Activated CD4-positive, alpha-beta T cell treated with anti-CD3 and anti-CD28 coated beads for 36 hours (primary cell): ENCODE measurements at places on chromosomes 5 and 9. TPM values are rescaled to one million over a fixed set of nuclear protein-coding genes. Genes with fewer than 3 reads are reported as not detected.

DNA sequence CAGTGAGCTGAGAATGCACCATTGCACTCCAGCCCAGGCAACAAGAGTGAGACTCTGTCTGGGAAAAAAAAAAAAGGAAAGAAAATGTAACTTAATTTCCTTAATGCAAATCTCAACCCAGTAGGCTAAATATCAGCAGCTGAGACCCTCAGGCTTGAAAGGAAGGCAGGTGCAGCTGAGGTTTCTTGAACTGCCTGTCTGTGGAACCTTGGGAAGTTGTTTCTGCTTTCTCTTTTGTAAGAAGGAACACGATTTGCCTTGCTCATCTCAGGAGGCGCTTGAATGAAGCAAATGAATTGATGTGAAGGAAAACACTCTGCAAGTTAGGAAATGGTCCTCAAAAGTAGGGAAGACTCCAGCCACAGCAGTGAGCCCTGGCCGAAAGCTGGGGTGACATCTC lies 143.3 kb downstream of the IRX1 start:
- no peak for DNase-seq

DNA sequence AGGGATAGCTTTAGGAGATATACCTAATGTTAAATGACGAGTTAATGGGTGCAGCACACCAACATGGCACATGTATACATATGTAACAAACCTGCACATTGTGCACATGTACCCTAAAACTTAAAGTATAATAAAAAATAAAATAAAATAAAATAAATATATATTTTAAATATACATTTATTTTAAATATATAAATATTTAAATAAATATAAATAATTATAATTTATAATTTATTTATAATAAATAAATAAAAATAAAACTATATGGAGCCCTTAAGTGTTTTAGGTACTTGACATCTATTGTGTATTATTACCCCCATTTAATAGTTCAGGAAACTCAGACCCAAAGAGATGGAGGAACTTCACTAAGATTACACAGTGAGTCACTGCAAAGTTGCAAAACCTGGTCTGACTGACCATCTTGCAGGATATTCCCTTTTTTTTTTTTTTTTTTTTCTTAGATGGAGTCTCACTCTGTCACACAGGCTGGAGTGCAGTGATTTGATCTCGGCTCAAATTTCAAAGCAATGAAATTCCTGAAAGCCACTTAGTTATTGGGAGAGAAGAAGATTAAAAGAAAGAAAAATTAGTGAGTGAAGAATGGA lies 5.8 kb upstream of the C5orf52 start:
- DNase-seq: no peak

DNA sequence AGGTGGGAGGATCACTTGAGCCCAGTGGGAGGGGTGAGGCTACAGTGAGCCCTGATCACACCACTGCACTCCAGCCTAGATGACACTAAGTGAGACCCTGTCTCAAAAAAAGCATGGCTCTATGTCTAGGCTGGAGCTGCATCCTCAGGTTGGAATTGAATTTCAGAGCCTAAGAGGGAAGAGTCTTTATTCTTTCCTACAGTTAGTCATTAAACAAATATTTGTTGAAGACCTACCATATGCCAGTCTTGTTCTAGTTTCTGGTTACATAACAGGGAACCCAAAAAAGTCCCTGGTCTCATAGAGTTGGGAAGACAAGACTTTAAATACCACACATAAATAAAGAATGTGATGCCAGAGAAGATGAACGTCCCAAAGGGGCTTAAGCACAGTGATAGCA lies 6.9 kb upstream of the GRPEL2 start:
- DNase-seq: no peak

Gene ZFYVE16
- 11.2 TPM for total RNA-seq

DNA sequence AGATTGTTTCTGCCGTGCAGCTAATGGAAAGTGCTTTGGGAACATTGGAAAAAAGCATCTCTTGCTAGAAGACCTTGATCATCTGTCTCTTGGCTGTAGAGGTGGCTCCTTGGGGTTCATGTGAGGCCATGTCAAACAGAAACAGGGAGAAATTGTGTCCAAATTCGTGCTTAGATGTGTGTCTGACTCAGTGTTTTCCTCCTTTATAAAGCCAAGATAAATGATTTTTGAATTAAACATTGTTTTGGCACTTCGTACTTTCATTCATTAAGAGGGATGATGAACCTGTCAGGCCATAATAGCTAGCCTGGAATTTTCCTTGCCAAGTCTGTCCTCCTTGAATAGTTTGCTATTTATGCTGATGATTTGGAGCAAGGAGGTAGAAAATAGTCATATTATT lies 143.8 kb downstream of the FBXL7 start:
- no peak for DNase-seq

Gene RLN2
- 4.9 TPM for total RNA-seq

Gene TMEM215
- not detected for total RNA-seq

- DNase-seq: no peak
Measured at GRCh38 chr5:64165160-64165499, 513 bp upstream of the RNF180 start.

DNA sequence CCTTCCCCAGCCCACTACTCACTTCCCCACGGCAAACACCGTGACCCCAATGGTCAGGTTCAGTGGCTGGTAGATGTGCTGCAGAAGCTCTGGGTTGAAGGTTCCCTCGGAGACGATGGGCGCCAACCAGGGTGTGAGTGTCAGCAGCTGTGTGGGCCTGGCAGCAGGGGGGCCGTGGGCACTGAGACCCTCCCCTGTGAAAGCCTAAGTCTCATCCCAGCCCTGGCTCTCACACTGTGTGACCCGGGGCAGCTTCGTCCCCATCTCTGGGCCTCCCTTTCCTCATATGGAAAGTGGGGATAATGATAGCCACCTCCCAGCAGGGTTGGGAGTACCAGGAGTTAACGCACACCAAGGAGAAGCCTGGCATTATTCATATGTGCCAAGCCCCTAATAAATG lies 8.6 kb downstream of the GBGT1 start:
- no peak for DNase-seq

DNA sequence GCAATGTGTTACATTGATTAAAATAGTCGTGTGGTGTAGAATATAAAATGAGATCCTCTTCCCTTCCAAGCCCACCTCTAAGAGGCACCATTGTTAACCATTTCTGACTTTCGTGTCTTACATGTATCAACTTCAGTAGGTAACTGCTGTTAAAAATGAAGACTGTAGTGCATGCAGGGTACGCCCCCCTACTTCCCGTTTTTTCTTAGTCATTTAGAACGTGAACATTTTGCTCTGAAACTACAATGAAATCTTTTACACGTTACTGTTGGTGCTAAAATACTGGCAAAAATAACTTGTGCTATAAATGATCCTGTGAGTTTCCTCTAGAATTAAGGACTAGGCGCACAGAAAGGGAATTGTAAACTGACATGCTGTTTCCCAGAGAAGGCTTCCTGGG lies 41.5 kb downstream of the WNK2 start:
- no peak for DNase-seq

Gene GADD45G
- total RNA-seq: 1.2 TPM

- no peak for DNase-seq
Measured at GRCh38 chr9:10873999-10874398, 261.2 kb upstream of the PTPRD start.

DNA sequence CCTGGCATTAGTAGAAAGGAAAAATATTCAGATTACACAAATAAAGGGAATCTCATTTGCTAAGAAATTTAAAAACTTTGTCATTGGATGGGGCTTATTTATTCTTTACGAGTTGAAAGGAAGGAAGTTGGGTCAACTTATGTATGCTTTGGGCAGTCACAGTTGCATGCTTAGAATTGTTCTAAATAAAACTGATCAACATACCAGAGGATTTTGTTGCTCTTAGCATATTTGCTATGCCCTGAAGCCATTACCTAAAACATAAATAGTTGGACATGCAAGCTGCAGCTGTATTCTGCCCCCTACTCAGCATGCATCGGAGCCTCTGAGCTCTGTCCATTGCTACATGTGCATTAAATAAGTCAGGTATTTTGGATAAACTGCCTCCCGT lies 172.7 kb upstream of the MEF2C start:
- DNase-seq: no peak

- DNase-seq: no peak
Measured at GRCh38 chr5:119357808-119358529, 2.1 kb downstream of the TNFAIP8 start.

- DNase-seq: no peak
Measured at GRCh38 chr9:79184831-79185230, 386.9 kb upstream of the TLE4 start.

GRCh38 chr9:24035816-24036215 lies 209.8 kb upstream of the ELAVL2 start:
- DNase-seq: no peak

GRCh38 chr9:72551306-72551705 lies 29.9 kb downstream of the TMC1 start:
- no peak for DNase-seq

DNA sequence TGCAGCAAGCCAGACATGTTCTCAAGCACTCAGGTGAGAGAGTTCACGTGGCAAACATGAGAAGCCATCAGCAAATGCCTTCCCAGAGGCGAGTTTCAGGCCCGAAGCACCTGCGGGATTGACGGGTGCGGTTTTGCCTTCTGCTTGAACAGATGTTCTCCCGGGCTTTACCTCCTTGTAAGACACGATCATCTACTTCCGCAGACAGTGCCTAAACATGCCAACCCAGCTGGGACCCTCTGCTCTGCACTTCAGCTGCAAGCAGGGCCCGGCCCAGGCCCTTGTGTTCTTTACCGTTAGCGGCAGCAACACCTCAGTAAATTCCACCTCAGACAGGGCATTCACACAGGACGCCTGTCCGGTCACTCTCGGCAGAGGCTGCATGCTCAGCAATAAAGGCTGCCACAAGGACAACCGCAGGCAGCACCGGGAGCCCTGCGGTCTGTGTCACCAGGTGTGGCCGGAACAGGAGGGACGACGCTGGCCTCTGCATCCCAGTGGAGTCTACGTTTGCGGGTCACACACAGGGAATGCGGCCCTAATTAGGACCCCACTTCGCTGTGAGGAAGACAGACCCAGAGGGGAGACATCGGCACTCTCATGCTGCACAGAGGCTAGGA lies 139.6 kb downstream of the ROR2 start:
- no peak for DNase-seq

GRCh38 chr5:179870403-179870903 lies 11.8 kb upstream of the MRNIP start:
- DNase-seq: peak; percentile 28

Gene TTC23L
- total RNA-seq: 0.30 TPM

- DNase-seq: no peak
Measured at GRCh38 chr5:78716206-78716605, 67.6 kb upstream of the LHFPL2 start.

DNA sequence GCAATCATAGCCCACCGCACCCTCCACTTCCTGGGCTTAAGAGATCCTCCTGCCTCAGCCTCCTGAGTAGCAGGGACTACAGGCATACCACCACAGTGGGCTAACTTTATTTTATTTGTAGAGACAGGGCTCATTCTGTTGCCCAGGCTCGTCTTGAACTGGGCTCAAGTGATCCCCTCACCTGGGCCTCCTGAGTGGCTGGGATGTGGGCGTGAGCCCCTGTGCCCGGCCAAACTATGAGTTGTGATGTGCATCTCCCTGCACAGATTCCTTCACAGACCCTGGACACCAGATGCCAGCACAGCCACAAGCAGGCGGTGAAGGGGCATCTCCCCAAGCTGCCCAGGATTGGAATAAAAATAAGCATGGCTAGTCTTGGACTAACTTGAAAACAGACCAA lies 244.9 kb upstream of the IRX1 start:
- DNase-seq: no peak

Gene SPATA31A3
- not detected for total RNA-seq

Gene ZNF483
- 3.0 TPM for total RNA-seq

- DNase-seq: peak; percentile 64
Measured at GRCh38 chr9:4666042-4666699, at the start of gene SPATA6L. TSS of gene SPATA6L (minus strand) at chr9:4666480. CDS start at chr9:4666250, 230 bp downstream.

Gene POU4F3
- total RNA-seq: not detected

- DNase-seq: no peak
Measured at GRCh38 chr9:108083796-108084352, 594.3 kb upstream of the KLF4 start.

DNA sequence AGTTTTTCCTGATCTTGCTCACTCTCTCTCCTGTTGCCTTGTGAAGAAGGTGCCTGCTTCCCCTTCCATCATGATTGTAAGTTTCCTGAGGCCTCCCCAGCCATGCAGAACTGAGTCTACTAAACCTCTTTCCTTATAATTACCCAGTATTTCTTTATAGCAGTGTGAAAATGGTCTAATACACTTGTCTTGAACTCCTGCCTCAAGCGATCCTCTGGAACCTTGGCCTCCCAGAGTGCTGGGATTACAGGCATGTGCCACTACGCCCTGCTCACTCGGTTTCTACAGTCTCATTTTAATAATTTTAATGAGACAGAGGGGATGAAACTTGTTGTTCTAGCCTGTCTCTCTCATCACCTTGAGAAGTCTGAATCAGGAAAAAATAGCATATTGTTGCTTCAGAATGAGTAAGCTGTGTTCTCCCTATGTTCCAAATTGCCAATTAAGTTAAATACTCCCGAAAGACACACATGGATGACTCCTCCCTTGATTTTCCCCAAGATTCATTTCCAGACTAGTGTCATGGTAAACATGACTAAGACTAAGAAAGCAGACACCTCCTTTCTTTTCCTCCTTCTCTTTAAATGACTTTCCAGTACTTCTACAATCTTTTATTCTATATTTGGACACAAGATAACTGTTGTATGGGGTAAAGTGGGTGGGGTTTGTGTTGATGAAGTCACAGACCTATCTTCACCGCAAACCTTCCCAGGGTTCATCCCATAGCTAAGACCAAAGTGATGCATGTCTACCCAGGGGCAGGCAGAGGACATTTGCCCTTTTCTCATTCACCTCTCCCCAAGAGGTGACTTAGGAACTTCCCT lies 7.8 kb upstream of the DNAJC18 start:
- DNase-seq: peak; percentile 68

GRCh38 chr9:35656831-35657545 lies 831 bp downstream of the RMRP start:
- no peak for DNase-seq

Gene GKAP1
- total RNA-seq: 3.3 TPM

GRCh38 chr5:10372726-10373709 lies 19.5 kb downstream of the MARCHF6 start:
- no peak for DNase-seq

GRCh38 chr9:88387552-88388202 lies 567 bp upstream of the SPIN1 start:
- DNase-seq: peak; percentile 45

- DNase-seq: no peak
Measured at GRCh38 chr5:54570916-54571315, 53.4 kb downstream of the SNX18 start.

DNA sequence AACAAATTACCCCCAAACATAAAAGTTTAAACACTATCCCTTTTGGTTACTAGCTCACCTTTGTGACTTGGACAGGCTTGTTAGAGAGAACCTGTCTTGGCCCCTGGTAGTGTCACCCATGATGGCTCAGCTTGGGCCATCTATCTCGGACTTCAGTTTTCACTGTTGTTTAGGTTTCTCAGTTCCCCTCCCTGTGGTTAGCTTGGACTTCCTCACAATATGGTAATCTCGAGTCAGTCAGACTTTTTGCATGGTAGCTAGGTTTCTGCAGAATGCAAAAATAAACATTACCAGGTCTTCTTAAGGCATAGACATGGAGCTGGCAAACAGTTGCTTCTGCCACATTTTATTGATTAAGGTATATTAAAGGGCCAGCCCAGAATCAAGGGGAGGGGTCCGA lies 324.3 kb upstream of the RORB start:
- no peak for DNase-seq

- no peak for DNase-seq
Measured at GRCh38 chr9:137281345-137282116, 4.0 kb downstream of the TOR4A start.
